ENCODE measurements at places on chromosomes 1 and 21. TPM values are rescaled to one million over a fixed set of nuclear protein-coding genes. Genes with fewer than 3 reads are reported as not detected.

SLAMF9 gene
- not detected for total RNA-seq

ZBED6 gene
- 13.8 TPM for total RNA-seq

CFAP298 gene
- 51.9 TPM for total RNA-seq

OVAAL gene
- not detected for total RNA-seq

TEX38 gene
- not detected for total RNA-seq

DNA sequence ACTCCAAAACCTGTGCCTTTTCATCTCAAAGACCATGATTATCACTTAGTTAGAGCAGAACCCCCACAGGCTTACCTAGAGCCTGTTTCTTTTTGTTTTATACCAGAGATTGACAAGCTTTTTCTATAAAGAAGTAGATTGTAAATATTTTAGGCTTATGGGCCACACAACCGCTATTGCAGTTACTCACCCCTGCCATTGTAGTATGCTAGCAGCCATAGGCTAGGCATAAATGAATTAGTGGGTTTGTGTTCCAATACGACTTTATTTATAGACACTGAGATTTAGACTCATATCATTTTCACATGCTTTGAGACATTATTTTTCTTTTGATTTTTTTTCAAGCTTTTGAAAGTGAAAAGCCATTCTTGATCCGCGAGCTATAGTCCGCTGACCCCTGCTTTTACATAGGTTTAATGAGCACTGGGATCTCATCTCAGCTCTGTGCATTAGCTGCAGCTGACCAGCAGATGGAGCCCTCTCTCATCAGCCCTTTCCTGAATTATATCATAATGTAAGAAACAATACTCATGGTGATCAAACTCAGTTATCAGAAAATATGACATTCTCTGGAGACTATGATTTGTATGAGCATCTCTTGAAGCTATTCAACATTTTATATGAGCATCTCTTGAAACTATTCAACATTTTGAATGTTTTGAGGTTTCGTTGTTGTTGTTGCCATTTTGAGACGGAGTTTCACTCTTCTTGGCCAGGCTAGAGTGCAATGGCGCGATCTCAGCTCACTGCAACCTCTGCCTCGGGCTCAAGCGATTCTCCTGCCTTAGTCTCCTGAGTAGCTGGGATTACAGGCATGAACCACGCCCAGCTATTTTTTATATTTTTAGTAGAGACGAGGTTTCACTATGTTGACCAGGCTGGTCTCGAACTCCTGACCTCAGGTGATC, 111.9 kb upstream of the L1TD1 start:
- peak; percentile 2 for DNase-seq

GPR25 gene
- 0.18 TPM for total RNA-seq

DNA sequence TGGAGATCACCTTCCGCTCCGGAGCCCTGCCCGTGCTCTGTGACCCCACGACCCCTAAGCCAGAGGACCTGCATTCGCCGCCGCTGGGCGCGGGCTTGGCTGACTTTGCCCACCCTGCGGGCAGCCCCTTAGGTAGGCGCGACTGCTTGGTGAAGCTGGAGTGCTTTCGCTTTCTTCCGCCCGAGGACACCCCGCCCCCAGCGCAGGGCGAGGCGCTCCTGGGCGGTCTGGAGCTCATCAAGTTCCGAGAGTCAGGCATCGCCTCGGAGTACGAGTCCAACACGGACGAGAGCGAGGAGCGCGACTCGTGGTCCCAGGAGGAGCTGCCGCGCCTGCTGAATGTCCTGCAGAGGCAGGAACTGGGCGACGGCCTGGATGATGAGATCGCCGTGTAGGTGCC, 9.6 kb downstream of the SPATA46 start:
- DNase-seq: no peak

- no peak for DNase-seq
Observed at GRCh38 chr1:221711656-221712055, 30.2 kb downstream of the DUSP10 start.

DNA sequence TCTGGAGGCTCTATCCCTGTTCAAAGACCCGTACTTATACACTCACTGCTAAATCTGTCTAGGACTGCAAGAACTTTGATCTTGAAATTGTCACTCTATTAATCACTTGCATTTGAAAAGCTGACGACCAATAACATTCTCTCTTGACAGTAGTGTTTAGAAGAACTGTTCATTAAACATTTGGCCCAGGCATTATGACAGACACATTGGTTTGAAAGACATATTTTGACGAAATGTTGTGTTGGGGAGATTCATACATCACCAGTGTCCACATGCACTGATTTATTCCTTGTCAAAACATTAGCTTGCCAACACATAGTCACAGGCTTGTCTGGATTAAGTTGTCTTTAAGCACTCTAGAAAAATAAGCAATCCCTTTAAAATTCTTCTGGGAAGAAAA, 951.3 kb downstream of the ADGRL2 start:
- no peak for DNase-seq

DNA sequence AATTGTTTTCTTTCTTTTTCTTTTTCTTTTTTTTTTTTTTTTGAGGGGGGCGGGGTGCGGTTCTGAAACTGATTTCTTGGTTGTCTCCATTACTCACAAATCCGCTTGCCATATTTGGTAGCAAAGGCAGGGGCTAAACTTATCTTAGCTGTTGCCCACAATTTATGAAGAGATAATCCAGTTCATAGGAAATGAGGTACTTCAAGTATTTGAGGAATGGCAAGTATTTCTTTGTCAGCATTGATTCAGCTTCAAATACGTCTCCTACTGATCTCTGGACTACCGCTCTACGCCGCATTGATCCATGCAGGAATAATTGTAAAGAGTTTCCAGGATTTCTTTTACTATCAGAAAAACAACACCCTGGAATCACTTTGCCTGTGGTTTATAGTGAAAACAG, 289.2 kb upstream of the DPYD start:
- no peak for DNase-seq

KIF26B gene
- 0.11 TPM for total RNA-seq

DNA sequence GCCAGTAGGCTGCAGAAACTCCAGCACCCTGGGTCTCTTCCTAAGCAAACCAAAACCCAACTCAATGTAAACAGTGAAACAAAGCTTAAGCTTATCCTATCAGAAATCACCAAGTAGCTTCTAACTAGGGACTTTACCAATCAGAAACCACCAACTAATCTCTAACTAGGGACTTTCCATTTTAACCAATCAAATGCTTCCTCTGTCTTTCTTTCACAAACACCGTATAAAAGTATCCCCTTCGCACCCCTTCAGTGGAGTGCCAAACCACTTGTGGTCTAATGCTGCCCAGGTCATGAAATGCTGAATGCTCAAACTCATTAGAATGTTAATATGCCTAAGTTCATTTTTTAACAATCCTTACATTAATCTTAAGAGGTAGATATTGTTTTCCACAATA, 250.5 kb upstream of the DUSP10 start:
- no peak for DNase-seq

GRCh38 chr21:32929633-32930038, 96.1 kb upstream of the OLIG2 start:
- DNase-seq: no peak

KCNJ15 gene
- not detected for total RNA-seq

- DNase-seq: no peak
Observed at GRCh38 chr1:11598461-11598860, 55.8 kb downstream of the FBXO2 start.

GRCh38 chr1:191634801-191635508, 523.3 kb upstream of the RGS18 start:
- no peak for DNase-seq

GRCh38 chr1:221334062-221334461, 407.8 kb downstream of the DUSP10 start:
- no peak for DNase-seq

- DNase-seq: no peak
Observed at GRCh38 chr1:174160109-174160473, 771 bp downstream of the RABGAP1L start.

TSPEAR gene
- not detected for total RNA-seq

DNA sequence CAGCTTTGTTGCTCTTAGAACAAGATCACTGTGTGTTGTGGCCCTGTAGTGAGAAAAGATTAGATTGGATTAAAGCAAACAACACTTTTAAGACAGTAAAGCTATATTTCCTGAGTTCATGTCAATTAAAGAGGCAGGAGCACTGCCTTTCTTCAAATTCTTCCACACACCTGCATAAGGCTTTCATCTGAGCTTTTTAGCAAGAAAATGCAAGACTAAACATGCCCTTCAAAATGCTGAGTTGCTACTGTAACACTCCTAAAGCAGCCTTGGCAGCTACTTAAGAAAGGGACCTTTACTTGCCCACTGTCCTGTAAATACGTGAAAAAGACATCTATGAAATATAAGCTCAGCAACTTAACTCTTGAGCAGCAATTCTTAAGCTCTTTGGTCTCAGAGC, 11.8 kb downstream of the DPH5 start:
- no peak for DNase-seq

- no peak for DNase-seq
Observed at GRCh38 chr1:55155522-55155921, 59.6 kb downstream of the USP24 start.

SPOCD1 gene
- 0.18 TPM for total RNA-seq

DCST1 gene
- not detected for total RNA-seq

GPR37L1 gene
- not detected for total RNA-seq

GRCh38 chr1:53046930-53047329, 15.1 kb upstream of the PODN start:
- DNase-seq: no peak

DNA sequence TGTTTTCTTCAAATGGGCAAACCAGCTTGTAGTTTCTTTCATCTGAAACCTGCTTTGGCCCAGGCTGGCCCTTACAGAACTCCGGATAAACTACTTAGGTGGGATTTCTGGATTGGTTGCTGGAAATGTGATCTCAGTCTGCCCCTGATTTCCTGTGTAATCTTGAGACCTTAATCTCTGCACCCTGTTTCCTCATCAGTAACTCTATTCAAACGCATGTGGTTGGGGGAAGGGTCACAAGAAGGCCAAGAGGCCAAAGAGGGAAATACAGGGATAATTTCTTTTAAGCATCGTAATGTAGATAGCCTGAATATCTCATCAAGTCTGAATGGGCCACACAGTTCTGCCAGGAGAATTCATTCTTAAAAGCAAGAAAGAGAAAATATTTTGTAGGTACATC, 483.6 kb downstream of the LTN1 start:
- no peak for DNase-seq

- DNase-seq: no peak
Observed at GRCh38 chr21:41196993-41197392, 29.0 kb downstream of the BACE2 start.

GRCh38 chr1:22959545-22960360, 12.9 kb downstream of the LACTBL1 start:
- no peak for DNase-seq

GRCh38 chr1:77847621-77848080, 40.8 kb upstream of the NEXN start:
- no peak for DNase-seq

GRCh38 chr1:14027099-14027498, 327.1 kb downstream of the PRDM2 start:
- DNase-seq: no peak

GJA5 gene
- total RNA-seq: not detected

DNA sequence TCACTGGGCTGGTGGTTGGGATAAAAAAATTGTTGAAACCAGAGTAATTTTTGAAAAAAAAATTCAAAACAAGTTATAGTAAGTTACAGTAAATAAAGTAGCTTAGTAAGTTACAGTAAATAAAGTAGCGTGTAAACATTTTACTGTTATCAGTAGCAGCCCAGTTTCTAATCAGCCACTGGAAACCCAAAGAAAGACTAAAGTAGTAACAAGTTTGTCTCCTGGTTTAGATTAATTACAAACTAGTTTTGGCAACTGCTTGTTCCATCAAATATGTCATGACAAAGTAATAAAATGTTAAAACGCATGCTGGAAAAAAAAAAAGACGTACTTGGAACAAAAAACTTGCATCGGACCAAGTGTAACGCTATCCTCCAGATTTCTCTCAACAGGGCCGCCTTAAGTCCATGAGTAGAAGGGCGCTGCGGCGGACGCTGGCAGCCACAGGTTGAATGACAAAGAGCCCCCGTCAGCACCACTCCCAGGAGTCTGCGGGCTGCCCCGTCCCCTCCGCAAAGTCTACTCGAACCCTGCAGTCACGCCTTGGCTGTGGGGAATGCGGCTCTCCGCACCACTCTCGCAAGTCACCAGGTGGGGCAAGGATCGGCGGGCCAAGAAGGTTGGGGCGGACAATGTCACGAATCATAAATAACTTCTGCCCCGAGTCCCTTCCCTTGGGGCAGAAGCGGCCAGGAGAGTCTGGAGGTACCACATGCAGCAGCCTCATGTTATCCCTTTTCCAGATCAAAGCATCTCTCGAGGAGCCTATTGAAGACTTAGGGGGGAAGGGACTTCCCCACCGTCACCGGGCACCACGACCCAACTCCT, 837 bp downstream of the SLC16A1 start:
- peak; percentile 33 for DNase-seq

SPRR2E gene
- total RNA-seq: not detected
